ENCODE measurements at places on chromosomes 11 and 22.

DNA sequence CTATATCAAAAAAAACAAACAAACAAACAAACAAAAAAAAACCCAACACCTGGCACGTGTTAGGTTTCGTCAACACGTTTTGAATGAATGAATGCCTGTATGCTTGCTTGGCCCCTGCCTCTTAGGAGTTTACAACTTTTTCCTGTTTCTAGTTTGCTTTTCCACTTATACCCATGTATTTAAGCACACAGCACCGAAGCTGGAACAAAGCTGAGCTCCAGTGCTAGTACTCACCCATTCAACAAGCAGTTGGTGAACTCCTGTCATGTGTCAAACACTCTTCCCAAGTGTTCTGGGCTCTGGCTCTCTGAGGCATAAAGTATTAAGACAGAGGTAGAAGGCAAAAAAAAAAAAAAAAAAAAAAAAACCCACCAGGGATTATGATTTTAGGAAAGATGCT, 599.3 kb downstream of the BUD13 start:
- DNase-seq: no peak

- peak; percentile 78 for DNase-seq
These were observed 857.2 kb upstream of the TENM4 start for GRCh38 chr11:80297858-80298632.

DNA sequence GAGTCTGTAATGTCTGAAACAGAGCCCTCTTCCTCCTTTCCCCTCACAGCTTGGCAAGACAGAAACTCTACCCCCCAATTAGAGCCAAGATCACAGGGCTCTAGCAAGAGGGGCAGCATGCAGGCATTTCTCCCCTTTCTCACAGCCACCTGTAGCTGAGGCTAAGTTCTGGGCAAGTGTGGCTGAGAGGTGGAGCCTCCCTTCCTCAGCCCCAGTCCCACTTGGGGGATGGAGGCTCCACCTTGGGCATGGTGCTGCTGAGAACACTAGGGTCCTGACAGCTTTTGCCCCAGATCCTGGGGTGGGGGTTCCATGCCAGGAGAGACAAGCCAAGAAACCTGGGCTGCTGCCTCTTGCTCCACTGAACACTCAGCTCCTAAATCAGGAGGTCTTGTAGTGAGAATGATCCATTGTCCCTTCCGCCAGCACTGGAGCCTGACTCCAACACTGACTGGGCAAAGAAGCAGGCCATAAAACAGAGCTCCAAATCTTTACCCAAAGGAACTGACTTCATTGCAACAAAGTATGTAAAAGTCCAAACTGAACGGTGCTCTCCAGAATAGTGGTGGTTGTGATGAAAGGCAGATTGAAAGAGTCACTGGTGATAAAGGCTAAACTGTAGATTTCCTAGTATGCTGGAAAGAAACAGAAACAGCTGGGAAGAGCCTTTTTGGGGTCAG, 25.6 kb downstream of the NARS2 start:
- DNase-seq: no peak

DNA sequence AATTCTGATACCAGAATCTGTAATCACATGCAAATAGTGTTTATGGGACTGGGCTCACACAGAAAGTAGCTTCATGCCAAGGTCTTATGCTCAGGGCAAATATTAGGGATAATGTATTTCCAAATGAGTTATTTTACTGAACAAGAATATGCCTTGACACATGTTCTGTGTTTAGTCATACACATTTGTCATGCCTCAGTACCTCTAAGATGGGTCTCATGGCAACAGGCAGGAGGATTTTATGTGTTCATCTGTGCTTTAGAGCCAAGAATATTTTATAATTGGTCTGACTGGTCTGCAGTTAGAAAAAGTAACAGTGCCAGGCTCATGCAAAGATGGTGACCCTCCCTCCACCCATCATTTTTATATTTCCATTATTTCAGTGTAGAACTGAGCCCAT, 49.1 kb downstream of the JAM3 start:
- DNase-seq: no peak

- DNase-seq: no peak
These were observed 185.5 kb downstream of the TRIM29 start for GRCh38 chr11:119952441-119952840.

Data from RCC 7860 (cell line).